ENCODE measurements at places on chromosomes 2 and 18.

DNA sequence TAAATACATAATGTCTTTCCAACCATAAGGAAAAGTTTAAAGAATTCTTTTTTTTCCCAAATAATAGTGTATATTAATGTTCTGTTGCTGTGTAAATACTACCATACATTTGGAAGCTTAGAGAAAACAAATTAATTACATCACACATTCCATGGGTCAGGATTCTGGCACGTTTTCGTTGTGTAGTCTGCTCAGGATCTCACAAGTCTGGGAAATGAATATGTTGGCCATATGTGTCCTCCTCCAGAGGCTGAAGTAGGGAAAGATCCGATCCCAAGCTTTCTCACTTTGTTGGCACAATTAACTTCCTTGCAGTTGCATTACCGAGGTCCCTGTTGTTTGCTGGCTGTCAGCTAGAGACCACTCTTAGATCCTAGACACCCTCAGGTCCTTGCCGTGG is 83.9 kb downstream of the RPRM start:
- no peak for DNase-seq

GRCh38 chr2:191679818-191680600 is 2.1 kb downstream of the NABP1 start:
- no peak for DNase-seq

- DNase-seq = no peak
These were observed 1438.1 kb downstream of the DPP10 start for GRCh38 chr2:115880558-115880957.

GRCh38 chr2:181367906-181368435 is 89.2 kb upstream of the ITGA4 start:
- DNase-seq = no peak

GRCh38 chr2:69191634-69192033 is 178.7 kb downstream of the ANTXR1 start:
- no peak for DNase-seq

Measured in stimulated activated CD8-positive, alpha-beta memory T cell treated with anti-CD3 and anti-CD28 coated beads, Interleukin-4, amount 100 ng/mL, for 1 hour (primary cell).